Large intestine (tissue), 12 donors: ENCODE measurements at places on chromosomes 2 and 18.

GRCh38 chr2:46364797-46365457, 67.7 kb downstream of the EPAS1 start:
- peak; percentile 50 for DNase-seq

DNA sequence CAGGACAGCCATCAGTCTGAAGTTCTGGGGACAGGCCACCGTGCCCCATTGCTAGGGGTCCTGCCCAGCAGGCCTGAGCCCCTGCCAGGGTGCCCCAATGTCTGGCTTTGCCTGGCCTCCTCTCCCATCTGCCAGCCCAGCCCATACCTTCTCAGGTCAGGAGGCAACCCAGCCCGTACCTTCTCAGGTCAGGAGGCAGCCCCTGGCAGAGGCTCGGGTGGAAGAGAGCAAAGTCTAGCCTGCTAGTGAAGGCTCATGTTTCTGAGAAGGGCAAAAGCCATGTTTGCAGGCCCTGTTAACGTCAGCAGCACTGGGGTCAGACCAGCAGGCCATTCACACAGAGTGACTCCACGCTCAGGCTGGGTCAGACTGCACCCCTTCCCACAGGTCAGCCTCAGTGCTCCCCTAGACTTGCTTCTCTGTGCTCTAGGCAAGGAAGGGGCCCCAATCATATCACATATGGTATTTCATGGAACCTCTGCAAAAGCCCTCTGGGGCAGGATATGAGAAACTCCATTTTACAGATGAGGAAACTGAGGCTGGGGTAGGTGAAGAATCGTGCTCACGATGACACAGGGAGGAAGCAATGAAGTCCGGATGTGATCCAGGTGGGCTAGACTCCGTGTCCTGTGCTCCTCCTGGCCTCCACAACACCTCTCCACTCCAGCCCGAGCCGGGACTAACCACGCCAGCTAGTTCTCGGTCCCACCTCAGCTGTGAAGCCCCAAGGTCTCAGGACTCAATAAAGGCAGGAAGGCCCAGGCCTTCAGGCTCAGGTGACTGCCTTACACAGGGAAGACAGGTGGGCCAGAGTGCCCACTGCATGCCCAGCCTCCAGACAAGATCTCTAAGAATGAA, 9.5 kb downstream of the SDC1 start:
- DNase-seq: peak; percentile 86

DNA sequence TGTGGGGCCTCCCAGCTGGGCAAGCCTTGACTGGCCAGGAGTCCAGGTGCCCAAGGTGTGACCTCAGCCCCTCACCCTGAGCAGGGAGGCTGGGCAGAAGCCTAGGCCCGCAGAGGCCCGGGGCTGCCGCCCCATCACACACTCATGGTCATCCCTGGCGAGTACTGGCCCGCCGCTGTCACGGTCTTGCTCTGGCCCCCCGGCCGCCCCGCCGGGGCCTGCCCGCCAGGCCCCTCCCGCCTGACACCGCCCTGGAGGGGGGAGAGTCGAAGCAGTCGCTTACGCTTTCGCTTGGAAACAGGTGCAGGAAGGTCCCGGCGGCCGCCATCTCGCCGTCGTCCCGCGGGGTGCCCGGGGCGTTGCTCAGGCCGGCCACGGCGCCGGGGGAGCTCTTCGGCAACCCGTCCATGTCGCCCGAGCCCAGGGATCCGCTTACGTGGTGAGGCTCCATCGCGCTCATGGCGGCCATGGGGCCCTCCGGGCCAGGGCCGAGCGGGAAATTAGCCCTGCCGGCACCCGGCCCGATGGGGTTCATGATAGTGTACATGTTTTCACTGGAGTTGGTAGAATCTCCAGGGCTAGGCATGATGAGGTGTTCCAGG, 26.6 kb upstream of the ANKRD62 start:
- DNase-seq: no peak

DNA sequence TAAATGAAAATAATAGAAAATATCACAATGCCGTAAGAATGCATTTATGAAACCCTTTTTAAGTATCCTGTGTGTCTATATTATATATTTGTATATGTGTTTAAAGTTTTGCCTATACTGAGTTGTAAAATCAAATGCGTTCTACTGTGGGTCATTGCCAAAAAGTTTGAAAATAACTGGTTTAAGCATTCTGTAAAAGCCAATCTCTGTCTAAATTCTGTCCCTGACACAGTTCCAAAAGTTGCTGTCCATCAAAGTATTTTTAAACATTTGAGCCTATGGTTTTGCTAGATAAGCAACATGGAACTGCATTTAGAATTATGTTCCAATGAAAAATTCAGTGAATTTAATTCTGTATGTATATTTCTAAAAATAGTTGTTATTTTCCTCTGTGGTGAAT, 1360.4 kb upstream of the CRIM1 start:
- DNase-seq: no peak

- DNase-seq: no peak
Observed at GRCh38 chr2:39731546-39731945, 47.5 kb downstream of the THUMPD2 start.
